ENCODE measurements at places on chromosomes 1 and 21. TPM values are rescaled to one million over a fixed set of nuclear protein-coding genes. Genes with fewer than 3 reads are reported as not detected.

The HMGCS2 gene
- total RNA-seq, result not detected

The KRTAP19-3 gene
- not detected for total RNA-seq

The AKNAD1 gene
- not detected for total RNA-seq

GRCh38 chr1:227621211-227621610 is 57.9 kb downstream of the ZNF678 start:
- no peak for DNase-seq

DNA sequence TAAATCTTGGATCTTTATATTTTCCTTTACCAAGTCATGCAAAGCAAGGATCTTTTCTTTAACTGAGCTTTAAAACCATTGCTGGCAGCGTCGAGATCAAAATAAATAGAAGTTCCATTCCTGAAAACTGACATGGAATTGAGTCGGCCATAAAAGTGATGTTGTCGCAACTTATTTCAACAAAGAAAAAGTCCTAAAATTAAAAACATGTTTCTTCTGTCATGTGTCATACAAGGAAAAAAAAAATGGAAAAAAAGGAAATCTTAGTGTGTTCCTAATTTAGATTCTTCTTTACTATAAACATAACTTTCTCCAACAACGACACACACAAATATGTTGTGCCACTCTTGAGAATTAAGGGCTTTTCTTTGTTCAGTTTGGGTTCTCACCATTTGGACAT is 34.9 kb downstream of the GREM2 start:
- no peak for DNase-seq

DNA sequence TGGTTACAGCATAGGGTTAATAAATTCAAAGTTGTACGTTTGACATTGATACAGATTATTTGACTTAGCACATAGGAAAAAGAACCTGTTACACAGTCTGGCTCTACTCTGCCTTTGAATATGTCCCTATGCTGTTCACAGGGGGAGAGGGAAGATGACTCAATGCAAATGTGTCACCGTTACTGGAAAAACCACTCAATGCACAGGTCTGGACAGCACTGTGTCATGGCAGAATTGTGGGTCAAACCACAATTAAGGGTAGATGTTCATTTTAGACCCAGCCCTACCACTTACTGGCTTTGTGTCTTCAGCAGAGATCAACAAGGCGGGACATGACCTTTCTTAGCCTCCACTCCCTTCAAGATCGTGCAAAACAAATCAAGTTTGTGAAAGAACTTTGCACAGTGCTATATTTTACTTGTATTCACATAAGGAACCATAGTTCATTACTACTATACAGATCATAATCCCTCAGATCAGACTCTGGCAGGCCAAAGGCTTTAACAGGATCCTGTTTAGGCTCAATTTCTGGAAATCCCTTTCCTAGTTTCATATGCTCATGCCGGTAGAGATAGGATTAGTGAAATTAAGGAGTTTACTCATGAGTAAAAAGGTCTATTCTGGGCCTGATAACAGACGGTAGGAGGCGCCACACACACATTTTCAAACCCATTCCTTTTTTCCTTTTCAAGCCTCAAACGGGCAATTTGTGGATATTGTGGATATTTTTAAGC is 22.1 kb downstream of the EIF2D start:
- DNase-seq, result peak; percentile 79

DNA sequence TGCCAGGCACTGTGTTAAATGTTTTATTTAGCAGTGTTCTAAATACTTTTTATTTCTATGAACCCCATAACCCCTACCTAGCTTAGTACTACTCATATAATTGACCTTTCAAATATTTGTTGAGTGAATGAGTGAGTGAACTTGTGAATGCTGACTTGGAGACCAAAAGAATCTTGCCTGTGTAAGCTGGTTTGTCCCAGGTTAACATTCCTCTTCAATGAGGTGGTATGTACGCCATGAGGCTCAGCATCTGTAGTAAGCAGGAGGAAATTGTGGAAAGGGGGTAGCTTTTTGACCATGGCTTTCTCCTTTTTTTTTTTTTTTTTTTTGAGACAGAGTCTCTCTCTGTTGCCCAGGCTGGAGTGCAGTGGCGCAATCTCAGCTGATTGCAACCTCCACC is 14.6 kb downstream of the MED18 start:
- no peak for DNase-seq

DNA sequence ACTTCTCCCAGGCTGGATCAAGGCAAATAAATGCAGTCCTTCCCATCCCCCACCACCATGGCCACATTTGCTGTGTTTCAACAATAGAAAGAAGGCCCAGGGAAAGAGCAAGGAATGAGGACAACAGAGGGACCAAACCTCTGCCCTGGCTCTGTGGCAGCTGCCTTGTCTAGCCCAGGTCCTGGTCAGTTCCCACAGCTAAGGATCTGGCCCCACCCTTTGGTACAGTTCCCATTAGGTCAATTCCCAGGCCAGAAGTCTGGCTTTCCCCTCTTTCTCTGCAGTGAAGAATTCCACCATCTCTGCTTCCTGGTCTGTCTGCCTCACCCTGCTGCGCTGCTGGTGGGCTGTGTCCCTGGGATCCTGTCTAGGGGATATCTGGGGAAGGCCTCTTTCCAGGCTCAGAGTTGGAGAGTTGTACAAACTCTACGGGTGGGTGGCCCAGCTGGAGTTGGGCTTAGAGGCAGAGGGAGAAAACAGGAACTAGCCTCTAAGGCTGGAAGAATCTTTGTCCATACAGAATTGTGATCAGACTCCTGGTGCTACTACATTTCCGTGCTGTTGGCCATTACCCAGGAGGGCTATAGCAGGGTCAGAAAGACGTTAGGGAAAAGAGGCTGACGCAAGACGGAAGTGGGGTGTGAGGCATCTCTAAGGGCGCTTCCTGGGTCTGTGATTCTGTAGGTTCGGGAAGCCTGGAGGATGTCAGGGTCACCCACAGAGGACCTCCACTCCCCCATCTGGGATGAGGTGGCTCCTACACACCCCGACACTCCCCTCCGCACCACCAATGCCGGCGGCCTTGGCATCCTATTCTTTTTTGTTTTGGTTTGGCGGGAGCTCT is 953 bp upstream of the NDUFS2 start:
- no peak for DNase-seq

DNA sequence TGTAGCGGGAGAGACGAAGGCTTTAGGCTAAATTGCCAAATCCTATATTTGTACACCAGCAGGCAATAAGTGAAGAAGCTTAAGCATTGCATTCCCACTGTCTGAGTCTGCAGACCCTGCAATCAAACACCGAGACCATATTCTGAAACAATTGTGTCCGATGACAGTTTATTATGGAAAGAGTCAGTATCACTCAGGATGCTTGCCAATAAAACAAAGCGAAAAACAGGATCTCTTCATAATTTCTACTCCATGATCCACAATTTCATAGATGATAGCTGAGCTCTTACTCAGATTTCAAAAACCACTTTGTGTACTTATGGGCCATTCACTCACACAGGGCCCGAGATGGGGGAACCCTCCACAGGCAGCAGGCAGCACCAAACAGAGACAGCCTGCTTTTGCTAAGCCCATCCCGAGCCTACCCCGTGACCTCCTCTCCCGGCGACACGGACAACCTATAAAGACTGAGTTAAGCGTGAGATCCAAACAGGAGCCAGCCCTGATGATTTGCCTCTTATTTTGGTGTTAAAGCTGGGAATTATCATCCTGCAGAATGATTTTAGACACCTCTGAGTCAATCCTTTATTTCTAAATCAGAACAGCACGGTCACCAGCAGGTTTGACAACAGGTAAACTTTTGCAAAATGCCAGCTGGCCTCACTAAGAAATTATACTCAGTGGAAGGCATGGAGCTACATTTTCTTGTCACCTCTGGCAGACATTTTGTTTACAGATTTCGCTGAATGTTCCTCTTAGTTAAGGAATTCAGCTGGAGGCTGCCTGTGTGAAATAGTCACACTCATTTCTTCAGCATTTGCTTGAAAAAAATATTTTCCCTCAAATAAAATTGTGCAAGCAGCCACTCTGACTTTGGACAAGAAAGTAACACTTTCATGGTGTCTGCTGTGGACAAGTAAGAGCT is 212.4 kb downstream of the GPATCH2 start:
- DNase-seq, result no peak

- DNase-seq, result peak; percentile 97
Measured at GRCh38 chr1:156096640-156097391, 14.6 kb upstream of the MEX3A start.

- DNase-seq, result peak; percentile 76
Measured at GRCh38 chr21:42189860-42190485, 29.0 kb upstream of the ABCG1 start.

DNA sequence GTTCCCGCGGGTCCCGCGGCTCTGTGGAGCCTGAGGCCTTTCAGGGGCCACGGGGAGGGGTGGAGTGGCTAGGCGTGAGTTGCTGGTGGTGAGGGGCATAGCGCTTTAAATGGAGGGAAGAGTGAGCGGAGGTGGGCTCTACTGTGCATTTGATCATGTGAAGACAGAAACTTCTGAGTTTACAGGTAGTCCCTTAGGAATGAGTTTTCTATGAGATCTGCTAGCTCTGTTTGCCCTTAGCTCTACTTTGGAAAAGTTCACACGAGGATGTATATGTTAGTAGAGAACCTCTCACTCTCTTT is 593 bp downstream of the ST6GALNAC3 start:
- no peak for DNase-seq

DNA sequence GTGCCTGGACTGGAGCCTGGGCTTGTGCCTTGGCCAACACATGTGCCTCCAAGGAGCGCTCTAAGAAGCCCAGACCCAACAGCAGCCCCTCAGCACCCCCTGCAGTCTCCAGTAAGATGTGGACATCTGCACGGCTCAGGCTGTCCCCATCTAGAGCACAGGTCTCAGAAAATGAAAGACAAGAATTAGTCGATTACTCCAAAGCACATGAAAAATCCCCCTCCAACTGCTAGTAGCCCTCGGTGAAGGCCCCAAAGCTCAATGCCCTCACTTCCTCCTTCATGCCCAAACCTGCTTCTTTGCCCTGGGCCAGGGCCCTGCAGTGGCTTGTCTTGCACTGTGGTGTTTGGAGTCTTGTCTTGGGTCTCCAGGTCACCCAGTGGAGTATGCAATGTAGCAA is 21.9 kb upstream of the ERO1B start:
- peak; percentile 7 for DNase-seq

DNA sequence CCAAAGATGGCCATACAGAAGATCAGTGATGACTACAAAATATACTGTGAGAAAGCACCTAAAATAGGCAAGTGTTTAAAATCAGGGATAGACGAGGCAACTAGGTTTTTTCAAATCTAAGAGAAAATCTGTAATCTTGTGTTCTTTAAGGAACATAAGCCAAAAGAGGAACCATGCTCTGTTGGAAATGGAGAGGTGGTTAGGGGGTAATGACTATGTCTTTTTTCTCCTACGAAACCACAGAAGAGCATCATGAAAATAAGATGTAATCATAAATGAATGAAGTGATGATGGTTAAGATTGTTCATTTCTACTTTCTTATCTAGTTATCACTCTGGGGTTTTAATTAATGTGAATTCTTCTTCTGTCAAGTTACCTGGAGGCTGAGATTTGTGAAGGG is 43.1 kb downstream of the RGSL1 start:
- DNase-seq, result no peak

GRCh38 chr1:241596633-241597032 is 43.5 kb downstream of the CHML start:
- DNase-seq, result no peak
